ENCODE measurements at places on chromosomes 4 and X.

GRCh38 chrX:120334151-120334550, 22.9 kb upstream of the TMEM255A start:
- no peak for DNase-seq

DNA sequence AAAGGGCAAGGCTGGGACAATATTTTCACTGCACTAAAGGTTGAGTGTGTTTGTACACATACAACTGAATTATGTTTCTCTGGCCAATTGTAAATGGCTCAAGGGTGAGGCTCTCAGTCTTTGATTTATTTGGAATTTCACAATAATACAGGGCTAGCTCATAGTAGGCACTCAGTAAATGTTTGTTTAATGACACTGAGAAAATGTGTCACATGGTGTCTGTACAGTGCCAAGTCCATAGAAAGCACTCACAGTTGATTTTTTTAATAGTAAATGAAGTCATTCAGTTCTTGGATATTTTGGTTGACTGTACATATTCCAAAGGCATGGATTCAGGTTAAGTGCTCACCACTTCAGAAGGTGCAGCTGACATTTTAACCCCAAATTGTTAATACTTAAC, 176.4 kb downstream of the IL1RAPL2 start:
- no peak for DNase-seq

- no peak for DNase-seq
Measured at GRCh38 chr4:94621491-94622080, 136.2 kb upstream of the BMPR1B start.

GRCh38 chr4:17957688-17958087, 63.9 kb downstream of the LCORL start:
- no peak for DNase-seq

DNA sequence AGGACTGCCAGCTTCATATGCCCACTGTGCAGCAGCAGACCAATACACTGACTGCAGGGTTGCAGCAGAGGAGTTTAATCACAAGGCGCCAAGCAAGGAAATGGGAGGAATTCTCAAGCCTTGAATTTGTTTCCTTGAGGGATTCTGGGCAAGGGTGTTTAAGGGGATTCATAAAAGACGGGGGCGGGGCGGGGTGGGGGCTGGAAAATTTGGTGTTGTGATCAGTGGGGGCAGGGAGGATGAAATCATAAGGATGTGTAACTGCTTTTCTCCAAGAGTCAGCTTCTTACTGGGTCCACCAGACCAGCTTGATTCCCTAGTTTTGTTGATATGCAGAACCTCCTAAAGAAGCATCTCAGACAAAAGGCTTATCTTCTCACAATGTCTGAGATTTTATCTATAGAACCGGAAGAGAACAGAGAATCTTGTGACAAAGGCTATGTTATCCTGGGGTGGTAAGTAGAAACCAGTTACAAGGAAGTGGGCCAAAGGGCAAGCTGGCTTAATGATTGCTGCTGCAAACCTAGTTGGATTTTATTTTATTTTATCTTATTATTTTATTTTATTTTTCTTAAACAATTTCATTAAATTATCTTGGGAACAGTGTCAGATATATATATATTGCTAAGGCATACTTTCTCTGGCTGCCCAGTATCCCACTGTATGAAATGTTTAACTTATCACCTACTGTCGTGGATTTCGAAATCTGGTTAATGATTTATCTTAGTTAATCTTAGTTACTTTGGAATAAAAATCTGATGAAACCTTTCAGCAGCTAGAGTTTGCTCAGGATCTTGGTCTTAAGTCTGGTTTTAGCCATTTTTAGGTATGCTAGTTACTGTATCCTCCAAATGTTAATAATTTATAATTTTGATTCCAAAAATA, 276.4 kb downstream of the RPA4 start:
- no peak for DNase-seq

DNA sequence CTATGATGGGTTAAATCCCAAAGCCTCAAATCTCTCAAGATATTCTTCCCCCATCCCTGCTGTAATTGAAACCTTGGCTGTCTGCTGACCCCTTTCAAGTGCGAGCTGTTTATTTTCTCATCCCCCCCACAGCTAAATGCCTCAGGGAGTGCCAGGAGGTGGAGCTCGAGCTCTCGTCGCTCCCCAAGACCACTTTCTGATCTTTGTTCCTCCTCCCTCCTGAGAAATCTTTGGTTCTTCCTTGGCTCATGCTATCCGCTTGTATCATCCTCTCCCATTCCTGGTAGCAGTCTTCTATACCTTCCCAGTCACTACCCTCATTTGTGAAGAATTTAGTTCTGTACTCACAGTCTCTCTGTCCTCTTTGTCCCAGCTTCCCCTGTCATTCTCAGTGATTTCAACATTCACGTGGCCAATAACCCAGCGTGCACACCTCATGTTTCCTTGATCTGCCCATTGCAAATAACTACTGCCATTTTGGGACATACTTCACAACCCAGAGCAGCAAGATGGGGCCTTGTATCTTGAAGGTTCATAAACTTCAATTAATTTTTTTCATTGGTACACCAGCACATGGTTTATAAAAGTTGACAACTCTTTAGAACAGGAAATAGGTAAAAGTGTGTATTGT, 9.2 kb upstream of the SLC25A43 start:
- DNase-seq: no peak

GRCh38 chr4:185723631-185724260, 88.2 kb downstream of the SORBS2 start:
- no peak for DNase-seq

DNA sequence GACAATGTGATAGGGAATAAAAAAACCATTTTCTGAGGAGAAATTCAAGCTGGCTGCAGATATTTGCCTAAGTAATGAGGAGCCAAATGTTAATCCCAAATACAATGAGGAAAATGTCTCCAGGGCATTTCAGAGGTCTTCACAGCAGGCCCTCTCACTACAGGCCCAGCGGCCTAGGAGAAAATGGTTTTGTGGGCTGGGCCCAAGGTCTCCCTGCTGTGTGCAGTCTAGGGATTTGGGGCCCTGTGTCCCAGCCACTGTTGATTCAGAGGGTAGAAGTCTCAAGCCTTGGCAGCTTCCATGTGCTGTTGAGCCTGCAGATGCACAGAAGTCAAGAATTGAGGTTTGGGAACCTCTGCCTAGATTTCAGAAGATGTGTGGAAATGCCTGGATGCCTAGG, 778.7 kb downstream of the CENPC start:
- DNase-seq: no peak

- no peak for DNase-seq
Measured at GRCh38 chrX:42619068-42619467, 158.9 kb downstream of the PPP1R2C start.

- no peak for DNase-seq
Measured at GRCh38 chr4:89365776-89366175, 58.2 kb upstream of the GPRIN3 start.

DNA sequence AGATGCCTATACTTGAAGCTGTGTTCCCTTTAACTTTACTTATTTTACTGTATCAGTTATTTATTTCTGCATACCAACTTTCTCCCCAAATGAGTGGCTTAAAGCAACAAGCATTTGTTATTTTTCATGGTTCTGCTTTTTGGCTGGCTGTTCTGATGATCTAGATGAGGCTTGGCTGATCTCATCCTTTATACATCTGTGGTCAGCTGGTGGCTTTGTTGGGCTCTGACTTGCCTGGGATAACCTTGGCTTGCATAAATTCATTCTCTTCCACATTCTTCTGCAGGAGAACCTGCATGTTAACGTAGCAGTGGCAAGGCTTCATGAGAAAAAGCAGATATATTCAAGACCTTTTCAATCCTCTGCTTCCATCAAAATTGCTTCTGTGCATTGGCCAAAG, 1317.6 kb downstream of the ADGRL3 start:
- DNase-seq: no peak

DNA sequence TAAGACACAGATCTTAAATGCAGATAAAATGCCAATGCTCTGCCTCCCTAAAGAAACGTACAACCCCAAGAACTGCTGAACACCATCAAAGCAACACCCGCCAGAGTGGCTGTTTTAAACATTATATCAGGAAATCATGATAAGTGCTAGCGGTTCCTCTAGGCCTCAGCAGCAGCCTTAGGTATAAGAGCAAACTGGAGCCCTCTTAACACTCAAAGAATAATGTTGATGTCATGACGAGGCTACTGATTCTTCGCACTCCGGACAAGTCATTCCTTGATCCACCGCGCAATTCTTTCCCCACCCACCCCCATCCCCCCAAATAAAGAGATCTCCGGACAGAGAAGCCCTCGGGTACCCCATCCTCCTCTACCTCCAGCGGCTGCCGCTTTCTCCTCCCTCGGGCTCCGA, 507 bp downstream of the LIN54 start:
- DNase-seq: no peak

- DNase-seq: peak; percentile 59
Measured at GRCh38 chr4:53601251-53601764, 10.0 kb upstream of the LNX1 start.

GRCh38 chr4:126986828-126987227, 645.9 kb upstream of the INTU start:
- no peak for DNase-seq

DNA sequence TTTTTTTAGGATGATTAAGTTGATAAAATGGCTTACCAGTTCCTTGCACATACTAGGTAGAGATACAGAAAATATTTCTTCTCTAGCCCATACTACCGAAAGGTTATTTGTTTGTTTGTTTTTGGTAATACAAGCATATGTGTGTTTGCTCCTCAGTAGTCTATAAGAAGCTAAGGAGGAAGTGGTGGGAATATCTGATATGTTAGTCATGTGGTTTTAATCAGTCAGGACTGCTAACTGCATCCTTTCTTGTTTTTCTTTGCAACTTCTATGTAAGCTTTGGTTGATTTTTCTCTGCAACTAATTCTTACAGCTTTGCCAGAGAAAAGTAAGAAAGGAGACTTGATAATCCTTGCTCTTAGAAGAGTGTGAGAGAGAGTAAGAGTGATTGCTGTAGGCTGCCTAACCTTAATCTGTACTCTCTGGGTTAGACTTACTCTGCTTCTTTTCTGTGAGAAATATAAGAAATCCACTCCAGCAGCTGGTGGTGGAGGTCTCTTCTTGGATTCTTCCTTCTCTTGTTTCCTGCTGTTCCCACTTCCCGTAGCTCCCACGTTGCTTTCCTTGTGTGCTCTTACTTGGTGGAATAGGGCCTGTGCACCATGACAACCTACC, 28.3 kb downstream of the SEPTIN11 start:
- DNase-seq: no peak

GRCh38 chr4:158786955-158787354, 18.1 kb downstream of the FNIP2 start:
- DNase-seq: no peak

DNA sequence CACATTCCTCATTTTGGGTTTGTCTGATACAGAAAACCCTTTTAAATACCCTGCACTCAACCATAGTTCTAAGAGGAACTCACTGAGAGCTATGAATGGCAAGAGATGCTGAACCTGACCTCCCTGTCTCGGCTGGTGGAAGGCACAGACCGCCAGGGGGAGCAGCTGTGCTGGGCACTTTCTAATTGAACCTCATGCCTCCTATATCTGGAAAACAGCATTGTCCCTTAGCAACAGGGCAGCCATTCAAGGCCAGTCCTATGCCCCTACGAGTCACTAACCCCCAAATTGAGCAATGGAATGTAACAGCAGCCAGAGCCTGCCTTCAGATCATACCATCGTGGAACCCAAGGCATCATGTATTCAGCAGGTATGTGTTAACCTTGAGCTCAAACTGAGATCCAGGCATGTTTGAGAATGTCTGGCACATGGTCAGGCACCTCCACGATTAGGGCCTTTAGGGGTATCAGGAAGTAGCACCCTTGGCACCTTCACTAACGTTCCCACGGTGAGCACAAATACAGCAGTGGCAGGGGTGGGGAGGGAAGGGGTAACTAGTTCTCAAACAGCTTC, 5.1 kb downstream of the USP27X start:
- DNase-seq: peak; percentile 24

DNA sequence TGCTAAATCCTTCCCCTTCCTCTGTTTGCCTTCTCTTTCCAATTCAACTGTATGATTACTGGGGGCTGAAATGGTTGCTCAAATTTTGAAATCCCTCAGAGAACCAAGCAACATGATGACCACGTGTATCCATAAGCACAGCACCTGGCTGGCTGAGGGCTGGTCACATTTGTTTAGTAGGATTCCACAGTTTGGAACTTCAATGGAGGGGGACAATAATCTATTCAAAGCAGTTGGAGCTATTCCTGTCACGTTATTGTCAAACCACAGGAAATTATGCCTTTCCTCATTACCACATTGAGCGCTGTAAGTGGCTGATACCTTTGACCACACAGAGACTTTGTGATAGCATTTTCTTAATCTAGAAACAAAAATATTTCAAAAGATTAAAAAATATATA, 7.0 kb downstream of the TMSB4X start:
- no peak for DNase-seq

- no peak for DNase-seq
Measured at GRCh38 chr4:153243468-153243867, 39.2 kb downstream of the TRIM2 start.

- DNase-seq: no peak
Measured at GRCh38 chr4:150212927-150213326, 134.7 kb downstream of the DCLK2 start.

- DNase-seq: no peak
Measured at GRCh38 chr4:24328711-24329110, 255.6 kb downstream of the DHX15 start.

DNA sequence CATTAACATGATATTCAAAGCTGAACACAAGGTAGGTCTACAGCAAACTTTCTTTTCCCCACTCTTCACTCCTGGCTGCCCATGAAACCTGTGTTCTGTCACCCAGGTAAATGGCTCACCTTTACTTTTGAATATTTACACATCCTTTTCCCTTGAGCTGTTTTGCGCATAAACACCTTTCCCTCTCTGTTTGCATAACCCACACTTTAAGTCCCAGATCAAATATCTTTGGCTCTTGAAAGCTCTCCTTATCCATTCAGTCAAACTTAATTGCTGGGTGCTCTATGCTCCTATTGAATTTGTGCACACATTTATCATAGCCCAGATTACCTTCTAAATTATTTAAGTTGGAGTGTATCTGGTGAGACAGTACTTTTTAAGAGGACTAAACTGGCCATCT, 51.7 kb upstream of the ATP8A1 start:
- DNase-seq: no peak

- no peak for DNase-seq
Measured at GRCh38 chr4:153418558-153418957, 47.6 kb upstream of the TMEM131L start.

GRCh38 chr4:128782076-128782715, 27.3 kb upstream of the JADE1 start:
- no peak for DNase-seq

- no peak for DNase-seq
Measured at GRCh38 chrX:21974011-21974385, 33.5 kb downstream of the SMS start.

- DNase-seq: no peak
Measured at GRCh38 chr4:123017078-123017477, 94.7 kb upstream of the NUDT6 start.

- no peak for DNase-seq
Measured at GRCh38 chrX:154827194-154828015, 7.1 kb downstream of the SMIM9 start.

- DNase-seq: no peak
Measured at GRCh38 chr4:138039010-138039409, 203.1 kb downstream of the SLC7A11 start.

- peak; percentile 33 for DNase-seq
Measured at GRCh38 chr4:140239311-140239710, 85.3 kb upstream of the MAML3 start.

GRCh38 chr4:51845711-51846110, 2.8 kb downstream of the DCUN1D4 start:
- no peak for DNase-seq
